AG20443 (cell line): ENCODE measurements at places on chromosomes 7 and 10.
A peak's percentile ranks its signal among the peaks of the same experiment; 100 is the strongest.

DNA sequence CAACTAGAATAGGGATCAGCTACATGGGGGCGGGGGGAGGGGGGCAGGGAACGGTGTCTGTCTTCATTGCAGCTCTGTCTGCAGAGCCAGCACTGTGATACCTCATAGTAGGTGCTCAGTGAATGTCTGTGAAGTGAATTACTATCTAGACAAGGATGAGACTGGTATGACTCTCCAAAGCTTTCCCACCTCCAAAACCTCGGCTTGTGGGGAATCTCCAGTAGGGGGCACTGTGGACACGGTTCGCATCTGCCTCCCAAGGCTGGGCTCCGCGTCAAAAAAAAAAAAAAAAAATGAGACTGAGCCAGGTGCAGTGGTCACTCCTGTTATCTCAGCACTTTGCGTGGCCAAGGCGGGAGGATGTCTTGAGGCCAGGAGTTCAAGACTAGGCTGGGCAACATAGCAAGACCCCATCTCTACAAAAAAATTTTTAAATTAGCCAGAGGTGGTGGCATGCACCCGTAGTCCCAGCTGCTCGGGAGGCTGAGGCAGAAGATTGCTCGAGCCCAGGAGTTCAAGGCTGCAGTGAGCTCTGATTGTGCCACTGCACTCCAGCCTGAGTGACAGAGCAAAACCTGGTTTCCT is 9.6 kb downstream of the TRIM56 start:
- DNase-seq: peak; percentile 67

GRCh38 chr10:17816199-17816598 is 7.1 kb downstream of the MRC1 start:
- no peak for DNase-seq

DNA sequence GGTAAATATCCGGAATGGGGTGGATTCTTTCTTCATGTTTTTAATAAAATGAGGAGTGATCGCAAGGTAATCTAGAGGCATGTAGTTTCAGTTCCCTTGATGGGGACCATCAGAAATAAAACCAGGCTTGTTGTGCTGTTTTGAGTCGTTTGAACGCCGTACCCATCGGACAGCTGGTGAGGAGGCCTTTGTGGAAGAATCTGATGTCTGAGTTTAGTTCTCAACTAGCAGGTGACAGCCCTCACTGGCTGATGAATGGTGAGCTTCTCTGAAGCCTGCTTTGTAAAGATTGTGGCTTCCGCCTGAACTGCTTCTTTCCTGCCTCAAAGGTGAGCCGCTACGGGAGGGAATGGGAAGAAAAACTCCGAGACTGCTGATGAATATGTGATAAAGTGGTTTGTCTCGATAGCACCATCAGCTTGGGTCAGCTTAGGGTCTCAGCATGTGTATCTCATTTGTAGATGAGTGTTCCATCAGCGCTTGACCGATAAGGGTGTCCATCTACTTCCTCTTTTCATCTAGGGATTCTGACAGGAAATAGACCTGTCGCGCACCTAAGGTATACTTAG is 977 bp downstream of the TMEM248 start:
- DNase-seq: no peak

- no peak for DNase-seq
Observed at GRCh38 chr7:26567266-26567665, 275.6 kb downstream of the SNX10 start.

DNA sequence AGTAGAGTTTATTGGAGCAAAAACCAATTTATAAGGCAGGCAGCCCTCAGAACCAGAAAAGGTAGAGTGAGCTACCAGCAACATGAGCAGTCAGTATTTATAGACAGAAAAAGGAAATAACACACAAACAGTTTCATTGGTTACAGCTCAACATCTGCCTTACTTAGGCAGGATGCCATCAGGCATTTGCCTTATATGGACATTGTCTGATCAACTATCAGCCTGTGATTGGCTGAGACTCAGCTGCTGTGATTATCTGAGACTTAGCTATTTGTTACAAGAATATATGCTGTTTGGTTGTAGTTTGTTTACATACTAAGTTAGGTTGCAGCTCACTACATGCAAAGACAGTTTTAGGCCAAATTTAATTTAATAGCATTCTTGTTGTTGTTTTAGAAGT is 60.4 kb upstream of the CDK1 start:
- DNase-seq: no peak

- DNase-seq: no peak
Observed at GRCh38 chr7:126993626-126994213, 259.0 kb downstream of the GRM8 start.

GRCh38 chr10:106795619-106796018 is 368.9 kb downstream of the SORCS1 start:
- no peak for DNase-seq

GRCh38 chr10:30160271-30160982 is 101.0 kb upstream of the JCAD start:
- no peak for DNase-seq

- DNase-seq: no peak
Observed at GRCh38 chr10:30007406-30007805, 52.0 kb downstream of the JCAD start.

DNA sequence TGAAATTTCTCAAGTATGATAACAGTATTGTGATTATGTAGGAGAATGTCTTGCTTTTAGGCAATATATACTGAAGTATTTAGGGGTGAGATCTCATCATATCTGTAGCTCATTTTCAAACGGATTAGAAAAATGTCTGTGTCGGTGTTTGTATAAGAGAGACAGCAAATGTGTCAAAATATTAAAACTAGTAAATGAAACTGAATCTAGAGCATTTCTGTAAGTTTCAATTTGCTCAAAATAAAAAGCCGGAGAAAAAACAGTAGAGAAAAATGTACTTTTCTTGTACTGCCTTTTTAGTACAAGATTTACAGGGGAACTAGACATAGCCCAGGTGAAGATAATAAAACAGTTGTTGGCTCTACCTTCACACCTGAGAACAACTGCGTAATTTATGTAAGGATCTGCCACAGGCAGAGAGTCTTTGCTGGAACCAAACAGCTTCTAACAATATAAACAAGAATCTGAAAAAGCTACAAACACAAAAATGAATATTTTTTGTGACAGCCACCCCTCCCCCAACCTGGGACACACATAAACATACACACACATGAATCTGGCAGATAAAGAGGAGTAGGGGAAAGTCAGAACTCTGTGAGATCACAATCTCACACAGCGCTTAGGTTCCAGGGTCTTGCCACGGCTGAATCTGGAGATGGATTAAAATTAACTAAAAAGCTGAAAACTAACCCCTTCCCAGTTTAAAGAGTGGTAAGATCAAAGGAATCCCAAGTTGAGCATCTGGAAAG is 153.3 kb downstream of the AVL9 start:
- no peak for DNase-seq

DNA sequence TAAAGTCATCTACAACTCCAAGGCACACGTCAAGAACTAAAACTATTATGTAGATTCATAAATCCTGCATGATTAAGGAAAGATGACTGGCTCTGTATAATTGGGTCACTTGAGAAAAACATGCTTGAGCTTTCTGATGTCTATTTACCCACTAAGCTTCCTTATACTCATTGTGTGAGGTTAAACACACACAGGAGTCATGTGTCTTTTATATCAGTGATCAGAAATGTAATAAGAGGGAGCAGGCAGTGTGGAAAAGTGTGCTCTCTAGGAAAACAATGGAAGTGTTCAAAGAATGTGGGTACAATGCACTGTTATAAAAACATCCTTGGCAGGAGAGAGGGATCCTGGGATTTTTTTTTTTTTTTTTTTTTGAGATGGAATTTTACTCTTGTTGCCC is 108.6 kb upstream of the ARID5B start:
- no peak for DNase-seq

- DNase-seq: no peak
Observed at GRCh38 chr10:50618624-50619023, 5.1 kb downstream of the SGMS1 start.

DNA sequence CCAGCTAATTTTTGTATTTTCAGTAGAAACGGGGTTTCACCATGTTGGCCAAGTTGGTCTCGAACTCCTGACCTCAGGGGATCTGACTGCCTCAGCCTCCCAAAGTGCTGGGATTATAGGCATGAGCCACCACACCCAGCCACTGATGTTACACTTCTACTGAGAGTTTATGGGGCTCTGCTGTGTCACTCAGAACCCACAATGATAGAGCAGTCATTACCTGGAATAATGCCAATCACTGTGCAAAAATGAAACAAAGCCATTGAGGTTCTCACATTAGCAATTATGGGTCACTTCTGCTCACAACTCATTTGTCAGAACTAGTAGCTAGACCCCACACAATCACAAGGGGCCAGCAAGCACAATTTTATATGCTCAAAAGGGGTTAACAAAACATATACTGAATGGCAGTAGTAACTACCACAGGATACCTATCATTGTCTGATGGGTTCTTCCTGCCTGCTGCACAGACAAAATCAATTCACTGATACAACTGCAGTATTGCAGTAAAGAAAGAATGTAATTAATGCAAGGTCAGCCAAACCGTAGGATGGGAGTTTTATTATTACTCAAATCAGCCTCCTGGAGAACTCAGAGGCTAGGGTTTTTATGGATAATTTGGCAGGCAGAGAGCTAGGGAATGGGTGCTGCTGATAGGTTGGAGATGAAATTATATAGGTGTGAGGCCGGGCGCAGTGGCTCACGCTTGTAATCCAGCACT is 72.1 kb upstream of the TRIM24 start:
- DNase-seq: no peak

DNA sequence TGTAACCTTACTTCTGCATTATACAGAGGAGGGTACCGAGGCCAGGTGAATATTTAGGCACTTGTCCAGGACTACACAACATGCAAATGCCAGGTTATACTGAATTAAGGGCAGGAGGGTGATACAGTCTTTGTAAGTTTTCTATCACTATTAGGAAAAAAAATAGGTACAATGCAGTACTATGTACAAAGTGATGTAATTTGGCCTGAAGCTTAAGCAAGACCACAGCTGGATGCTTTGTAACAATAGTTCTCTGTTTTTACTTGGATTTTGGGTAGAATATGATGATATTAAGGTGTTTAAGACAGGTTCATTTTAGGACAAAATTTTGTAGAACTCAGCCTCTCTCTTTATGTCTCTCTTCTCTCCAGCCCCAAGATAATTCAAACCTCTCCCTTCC is 2.8 kb upstream of the NXPH1 start:
- DNase-seq: no peak

DNA sequence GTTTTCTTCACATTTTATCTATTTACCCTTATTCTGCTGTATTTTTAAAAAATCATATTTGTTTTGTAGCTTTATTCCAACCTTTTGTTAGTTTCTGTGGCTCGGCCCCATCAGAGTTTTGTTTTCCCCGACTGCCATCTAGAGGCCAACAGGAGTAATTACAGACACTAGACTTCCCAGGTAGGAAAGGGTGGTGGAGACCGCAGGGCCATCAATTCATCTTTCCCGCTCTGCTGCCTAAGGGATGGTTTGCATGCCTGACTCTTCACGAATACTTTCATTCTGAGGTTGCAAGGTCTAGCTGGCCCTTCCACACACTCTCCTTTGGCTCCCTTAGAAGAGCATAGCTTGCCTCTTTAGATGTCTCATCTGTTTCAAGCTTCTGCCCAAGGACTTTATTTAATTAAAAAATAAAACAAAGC is 38.3 kb downstream of the LYZL2 start:
- DNase-seq: peak; percentile 67
